ENCODE measurements at places on chromosomes 1 and 21.

DNA sequence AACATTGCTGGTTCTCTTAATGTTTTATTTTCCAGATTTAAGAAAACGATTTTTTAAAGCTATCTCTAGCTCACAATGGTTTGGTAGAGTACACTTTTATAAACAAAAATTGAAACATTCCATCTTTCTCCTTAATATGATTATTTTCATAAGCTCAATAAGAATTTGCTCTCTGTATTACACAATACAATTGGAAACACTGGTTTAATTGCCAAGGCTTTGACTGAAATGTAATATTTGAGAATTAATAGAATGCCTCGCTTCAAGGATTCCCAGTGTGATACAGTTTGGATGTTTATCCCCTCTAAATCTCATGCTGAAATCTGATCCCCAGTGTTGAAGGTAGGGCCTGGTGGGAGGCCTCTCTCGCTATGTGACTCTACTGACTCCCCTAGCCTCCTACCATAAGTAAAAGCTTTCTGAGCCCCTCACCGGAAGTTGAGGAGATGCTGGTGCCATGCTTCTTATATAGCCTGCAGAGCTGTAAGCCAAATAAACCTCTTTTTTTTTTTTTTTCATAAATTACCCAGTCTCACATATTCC is 67.4 kb downstream of the DDAH1 start:
- DNase-seq: no peak

- DNase-seq: no peak
Measured at GRCh38 chr1:184036517-184036949, 995 bp downstream of the COLGALT2 start.

DNA sequence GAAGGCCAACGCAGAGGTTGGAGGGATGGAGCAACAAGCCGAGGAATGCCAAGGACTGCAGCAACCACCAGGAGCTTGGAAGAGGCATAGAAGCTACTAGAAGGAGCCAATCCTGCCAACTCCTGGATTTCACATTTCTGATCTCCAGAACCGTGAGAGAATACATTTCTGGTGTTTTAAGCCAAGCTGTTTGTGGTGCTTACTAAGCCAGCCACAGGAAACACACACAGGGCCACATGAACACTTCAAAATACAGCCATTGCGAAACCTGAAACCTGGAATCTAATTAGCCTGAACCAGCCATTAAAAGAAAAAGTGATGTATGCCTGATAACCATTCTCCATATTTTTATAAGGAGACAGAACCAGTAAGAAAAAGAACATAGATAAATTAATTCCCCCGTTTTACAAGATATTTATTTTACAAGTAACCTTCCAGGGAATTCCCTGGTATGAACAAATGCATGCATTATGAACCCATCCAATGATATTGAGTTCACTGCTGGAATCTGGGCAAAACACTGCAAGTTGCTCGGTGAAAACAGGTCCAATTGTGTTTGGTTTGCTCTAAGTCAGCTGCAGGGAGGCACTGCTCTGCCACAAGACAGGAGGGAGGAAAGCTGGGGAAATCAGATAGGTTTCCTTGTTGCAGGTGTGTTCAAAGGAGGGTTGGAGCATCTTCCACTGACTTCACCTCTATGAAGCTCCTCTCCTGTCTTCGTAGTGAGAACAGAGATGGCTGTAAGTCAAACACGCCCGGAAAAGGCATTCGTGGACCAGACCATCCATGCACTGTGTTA is 70.2 kb downstream of the ETS2 start:
- DNase-seq: no peak

- DNase-seq: no peak
Measured at GRCh38 chr1:86633921-86634320, 70.5 kb upstream of the SH3GLB1 start.

DNA sequence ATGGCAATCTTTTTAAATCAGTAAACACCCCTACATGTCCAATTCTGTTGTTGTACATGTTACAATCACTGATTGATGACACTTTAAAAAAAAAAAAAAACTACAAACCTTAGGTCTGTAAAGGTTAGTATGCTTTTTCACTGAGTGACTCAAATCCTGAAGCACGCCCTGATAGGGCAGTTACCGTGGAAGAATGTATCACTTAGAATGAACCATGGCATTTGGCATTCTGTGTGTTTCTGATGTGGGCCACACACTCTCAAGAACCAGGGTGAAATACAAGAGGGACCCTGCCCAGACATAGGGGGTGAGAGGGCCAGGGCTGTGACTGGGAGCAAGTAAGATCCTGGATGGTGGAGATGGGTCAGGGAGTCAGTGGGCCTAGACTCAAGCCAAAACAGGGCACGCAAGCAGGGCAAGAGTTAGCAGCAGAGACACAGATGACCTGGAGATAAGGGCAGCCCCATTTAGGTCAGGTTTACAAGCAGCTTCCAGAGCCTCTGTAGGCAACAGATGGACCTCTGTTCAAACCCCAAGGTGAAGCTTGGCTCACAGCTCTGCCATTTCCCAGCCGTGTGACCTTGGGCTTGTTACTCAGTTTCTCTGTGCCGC is 47.6 kb upstream of the DMRTB1 start:
- no peak for DNase-seq

GRCh38 chr1:203404546-203404945 is 53.6 kb upstream of the FMOD start:
- no peak for DNase-seq

DNA sequence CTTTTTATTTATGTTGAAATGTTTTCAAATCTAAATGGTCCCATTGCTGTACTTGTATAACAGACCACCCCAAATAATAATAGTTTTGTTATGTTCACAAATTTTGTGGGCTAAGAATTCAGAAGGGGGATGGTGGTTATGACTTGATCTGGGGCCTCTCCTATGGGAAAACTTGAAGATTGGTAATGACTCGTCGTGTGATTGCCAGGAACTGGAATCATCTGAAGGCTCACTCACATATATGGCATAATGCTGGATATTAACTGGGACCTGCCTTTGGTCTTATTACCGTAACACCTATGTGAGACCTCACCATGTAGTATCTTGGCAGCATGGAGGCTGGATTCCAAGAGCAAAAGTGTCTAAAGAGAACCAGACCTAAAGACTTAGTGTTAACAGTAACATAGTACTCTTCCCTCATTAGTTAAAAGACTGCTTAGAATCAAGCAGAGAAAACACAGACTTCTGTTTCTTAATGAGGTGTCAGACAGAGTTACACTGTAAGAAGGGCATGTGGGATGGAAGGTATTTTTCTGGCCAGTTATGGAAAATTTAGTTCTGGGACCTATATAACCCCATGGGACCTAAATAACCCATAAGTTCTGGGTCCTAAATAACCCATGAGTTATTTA is 11.9 kb downstream of the LYPLAL1 start:
- no peak for DNase-seq

- DNase-seq: no peak
Measured at GRCh38 chr1:110258734-110259133, 48.6 kb downstream of the KCNC4 start.

GRCh38 chr1:20229171-20229570 is 42.9 kb upstream of the PLA2G2C start:
- no peak for DNase-seq

- no peak for DNase-seq
Measured at GRCh38 chr1:197944485-197944884, 27.3 kb downstream of the LHX9 start.

DNA sequence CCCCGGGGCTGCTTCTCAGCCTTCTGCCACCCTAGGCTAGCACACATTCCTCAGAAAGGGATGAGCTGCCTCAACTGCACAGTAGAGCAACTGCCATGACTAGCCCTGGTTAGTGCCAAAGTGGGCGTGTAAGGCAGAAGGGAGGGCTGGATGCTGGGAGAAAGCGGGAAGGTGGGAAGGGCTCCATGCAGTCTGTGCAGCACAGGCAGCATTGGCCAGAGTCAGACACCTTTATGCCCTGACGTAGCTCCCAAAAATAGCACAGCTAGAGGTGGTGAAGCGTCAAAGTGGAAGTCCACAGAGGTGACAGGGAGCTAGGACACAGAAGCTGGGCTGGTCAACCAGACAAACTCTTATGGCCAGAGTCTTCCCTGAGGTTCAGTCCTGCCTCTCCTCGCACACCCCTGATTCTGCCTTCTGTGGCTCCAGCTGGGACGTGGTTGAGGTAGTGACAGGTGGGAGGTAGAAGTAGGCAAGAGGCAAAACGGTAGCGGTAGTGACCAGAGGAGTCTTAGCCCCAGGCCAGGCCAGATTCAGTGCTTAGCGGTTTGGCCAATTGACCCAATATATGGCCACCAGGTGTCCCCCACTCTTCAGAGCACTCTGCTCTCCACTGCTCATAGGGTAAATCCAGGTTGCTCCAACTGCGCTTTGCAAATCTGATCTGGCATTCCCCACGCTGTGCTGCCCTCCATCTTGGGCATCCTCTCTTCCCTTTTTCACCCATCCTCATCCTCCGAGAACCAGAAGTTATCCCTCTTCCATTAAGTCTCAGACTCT is 45.6 kb downstream of the DDX20 start:
- no peak for DNase-seq

GRCh38 chr1:58798910-58799442 is 15.1 kb upstream of the JUN start:
- DNase-seq: no peak

- DNase-seq: no peak
Measured at GRCh38 chr1:162144853-162145252, 75.4 kb downstream of the NOS1AP start.

- DNase-seq: no peak
Measured at GRCh38 chr1:214857716-214858115, 224.8 kb upstream of the KCNK2 start.

DNA sequence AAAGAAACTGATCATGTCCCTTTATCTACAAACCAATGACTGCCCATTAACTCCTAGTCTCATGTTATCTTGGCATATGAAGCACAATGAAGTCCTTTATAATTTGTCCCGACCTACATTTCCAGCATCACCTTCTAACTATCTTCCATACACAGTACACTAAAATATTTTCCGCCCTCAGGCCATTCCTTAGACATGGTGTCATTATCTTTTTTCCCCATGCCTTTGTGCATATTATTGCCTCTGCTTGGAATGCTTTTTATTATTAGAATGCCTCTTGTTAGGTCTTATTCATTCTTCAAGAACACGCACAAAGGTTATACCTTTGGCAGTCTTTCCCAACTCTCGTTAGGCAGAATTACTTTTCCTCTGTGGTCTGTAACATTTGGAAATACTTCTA is 39.6 kb downstream of the ATG4C start:
- DNase-seq: no peak

DNA sequence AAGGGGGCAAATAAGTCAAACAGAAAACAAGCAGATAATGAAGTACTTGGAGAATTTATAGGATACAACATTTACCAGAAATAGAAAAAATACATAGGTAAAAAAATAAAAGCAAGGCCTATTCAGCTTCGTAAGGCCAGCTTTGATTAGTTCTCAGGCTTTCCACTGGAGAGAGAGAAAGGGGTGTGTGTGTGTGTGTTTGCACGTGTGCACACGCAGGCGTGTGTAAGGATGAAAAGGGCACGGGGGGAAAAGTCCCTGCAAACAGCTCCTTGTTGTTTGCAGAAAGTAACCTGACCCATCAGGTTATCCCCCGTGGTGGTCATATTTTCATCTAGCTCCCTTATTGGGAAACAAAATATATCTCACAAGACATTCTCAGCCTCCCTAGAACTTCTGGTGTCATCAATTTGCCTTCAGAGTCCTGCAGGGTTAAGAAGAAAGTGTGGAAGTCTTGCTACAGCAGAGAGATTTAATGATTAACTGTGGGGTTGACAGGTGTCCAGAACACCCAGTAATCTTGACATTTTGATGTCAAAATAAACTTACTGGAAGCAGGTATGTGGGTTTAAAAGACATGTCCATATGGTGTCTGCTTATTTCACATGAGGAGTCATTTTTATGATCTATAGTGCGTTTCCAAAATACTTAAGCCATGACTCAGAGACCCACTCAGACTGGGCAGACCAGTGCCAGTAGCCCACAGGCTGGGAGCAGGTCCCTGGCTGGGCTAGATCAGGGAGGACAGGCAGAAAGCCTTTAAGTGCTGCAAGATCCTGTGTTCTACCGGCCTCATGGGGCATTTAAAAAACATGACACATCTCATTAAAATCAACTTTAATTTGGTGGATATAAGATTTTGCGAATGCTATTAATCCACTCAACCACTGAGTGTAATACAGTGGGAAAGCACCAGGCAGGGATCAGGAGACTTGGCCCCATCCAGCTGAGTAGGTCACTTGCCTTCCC is 487.6 kb upstream of the CAMK1G start:
- DNase-seq: no peak

- no peak for DNase-seq
Measured at GRCh38 chr1:32702599-32703478, at the start of gene SYNC. TSS of gene SYNC (minus strand) at chr1:32702770. CDS start at chr1:32702660, 110 bp downstream.

DNA sequence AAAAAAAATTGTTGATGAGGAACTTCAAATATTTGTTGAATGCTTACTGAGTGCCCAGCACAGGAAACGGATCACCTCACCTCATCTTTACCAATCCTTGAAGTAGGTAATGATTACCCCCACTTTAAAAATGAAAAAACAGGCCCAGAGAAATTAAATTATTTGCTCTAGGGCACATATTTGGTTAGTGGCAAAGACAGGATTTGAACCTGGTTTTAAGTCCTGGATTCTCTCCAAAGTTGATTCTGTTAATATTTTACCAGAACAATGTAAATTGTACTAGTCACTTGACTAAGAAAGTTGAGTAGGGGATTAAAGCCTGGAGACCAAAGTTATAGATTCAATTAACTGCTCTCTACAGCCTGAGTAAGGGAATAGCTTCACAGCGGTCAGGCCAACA is 97.9 kb downstream of the GIPC2 start:
- DNase-seq: no peak

GRCh38 chr1:99082366-99082765 is 77.7 kb upstream of the PLPPR5 start:
- DNase-seq: no peak

DNA sequence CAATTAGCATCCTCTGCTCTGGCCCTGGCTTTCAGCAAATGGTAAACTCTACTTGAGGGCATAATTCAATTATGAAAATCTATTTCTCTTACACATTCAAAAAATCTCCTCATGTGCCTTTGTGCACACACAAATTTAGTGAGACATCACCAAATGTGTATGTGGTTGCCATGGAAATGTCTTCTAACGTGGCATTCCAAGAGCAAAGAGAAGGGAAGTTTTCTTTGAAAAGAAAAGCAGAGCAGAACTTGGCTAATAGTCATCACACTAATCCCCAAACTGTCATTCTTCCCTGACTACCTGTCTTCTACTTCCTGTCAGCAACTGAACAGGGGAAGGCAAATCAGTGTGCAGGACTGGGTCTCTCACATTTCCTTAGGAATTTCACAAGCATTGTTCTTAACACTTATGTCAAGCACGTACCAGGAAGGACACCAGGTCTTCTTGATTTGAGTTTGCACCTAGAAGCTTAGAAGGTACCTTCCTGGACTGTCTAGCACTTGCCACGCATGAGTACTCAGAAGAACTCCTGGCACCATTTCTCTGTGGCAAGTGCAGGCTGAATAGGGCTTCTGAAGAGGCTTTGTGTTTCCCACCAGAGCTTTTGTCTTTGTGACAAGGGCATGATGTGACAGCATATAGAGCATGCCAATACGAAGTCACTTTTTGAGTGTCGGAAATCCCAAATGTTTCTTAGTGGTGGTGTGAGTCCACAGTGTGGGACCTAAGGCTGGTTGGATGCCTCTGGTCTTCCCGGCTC is 32.3 kb downstream of the MAN1C1 start:
- no peak for DNase-seq

GRCh38 chr1:47498551-47498950 is 60.7 kb downstream of the FOXD2 start:
- DNase-seq: no peak
